Endothelial cell of umbilical vein (primary cell): ENCODE measurements at places on chromosomes 1 and 21. TPM values are rescaled to one million over a fixed set of nuclear protein-coding genes. Genes with fewer than 3 reads are reported as not detected.

DNA sequence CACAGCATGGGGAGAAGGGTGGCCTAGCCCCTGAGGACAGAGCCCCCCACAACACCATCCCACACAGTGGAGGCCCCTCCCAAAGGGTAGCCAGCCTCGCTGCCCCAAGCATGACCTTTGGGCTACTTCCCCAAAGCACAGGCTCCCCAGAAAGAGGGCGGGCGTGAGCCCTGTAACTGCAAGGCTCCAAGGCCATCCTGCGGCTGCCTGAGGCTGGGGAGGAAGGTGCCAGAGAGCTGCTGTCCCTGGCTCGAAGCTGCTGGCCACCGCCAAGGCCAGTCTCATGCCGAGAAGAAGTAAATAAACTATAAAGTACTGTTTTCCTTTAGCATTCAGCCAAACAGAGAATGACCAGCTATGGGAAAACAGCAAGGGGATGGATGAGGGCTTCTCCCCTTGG, 27.5 kb downstream of the UBASH3A start:
- H3K27me3 ChIP-seq = peaks cover 12% of the 10 kb centered on the region
- no peak for DNase-seq

DNA sequence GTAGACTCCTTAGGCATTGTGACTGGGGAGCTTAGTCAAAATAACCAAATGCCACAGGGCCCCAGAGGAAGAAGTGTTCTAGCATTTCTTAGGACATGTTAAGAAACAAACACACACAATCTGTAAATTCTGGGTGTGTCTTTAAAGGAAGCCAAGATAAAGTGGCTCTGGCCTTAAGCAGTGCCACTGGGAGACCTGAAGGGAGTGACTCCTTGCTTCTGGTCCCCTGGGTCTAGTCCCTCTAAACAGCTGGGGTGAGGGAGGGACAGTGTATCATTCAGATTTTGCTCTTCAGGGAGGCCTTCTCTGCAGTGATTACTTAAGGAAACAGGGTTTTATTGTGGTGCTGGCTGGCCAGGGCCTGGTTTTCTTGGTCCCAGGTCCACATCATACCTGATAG, 9.1 kb upstream of the PROK1 start:
- H3K27me3 ChIP-seq = peaks cover 7% of the 10 kb centered on the region
- H3K27ac ChIP-seq = no peak overlapping the region
- no peaks in the 10 kb centered on the region for H3K36me3 ChIP-seq
- no peaks in the 10 kb centered on the region for H3K4me1 ChIP-seq

DNA sequence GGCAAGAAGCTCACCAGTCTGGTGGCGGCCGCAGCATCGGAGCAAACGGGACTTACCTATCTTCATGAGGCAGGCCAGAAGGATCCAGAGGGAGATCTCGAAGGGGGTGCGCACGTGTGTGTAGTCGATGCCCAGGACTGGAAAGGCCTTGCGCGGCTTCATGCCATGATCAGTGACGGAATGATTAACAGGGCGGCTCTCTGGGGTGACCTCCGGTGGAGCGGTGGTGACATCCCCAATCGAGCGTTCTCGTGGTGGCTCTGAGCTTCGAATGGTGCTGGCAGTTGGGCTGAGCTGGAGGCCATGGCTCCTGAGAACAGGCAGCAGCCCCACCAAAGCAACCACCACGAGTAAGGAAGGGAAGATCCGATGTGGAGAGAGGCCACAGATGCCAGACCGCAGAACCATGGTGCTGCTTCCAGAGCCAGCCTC, 982 bp downstream of the SLC9A1 start:
- peak overlapping the region; percentile 43 for H3K27ac ChIP-seq
- H3K4me1 ChIP-seq = peaks cover 33% of the 10 kb centered on the region
- H3K36me3 ChIP-seq = no peaks in the 10 kb centered on the region
- H3K4me3 ChIP-seq = peak overlapping the region; percentile 48

DNA sequence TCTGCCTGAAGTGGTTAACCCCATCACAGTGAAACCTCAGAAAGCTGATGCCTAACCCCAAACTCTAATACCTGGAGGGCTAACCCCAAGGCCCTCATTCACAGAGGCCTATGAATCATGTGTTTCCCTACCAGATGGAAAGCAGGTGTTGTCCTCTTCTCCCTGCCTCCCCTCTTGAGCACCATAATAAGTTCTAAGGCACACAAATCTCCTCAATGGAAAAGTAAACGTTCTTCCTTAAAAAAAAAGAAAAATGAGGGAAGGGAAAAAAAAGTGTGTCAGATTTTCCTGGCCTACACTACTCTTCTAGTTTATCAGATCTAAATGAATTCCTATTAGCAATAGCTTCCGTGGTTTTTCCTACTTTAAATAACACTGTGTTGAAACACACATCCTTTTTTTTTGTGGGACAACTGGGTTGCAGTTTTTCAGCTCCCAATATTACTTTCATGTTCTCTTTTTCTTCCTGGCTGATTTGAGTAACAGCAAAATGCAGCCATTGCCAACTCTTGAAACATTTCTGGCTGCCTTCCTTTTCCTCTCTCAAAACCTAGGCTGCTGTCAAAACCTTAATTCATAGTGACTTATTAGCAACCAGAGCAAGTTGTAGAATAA, 43.2 kb downstream of the SLC44A3 start:
- peak overlapping the region; percentile 92 for H3K27ac ChIP-seq
- no peak overlapping the region for H3K4me3 ChIP-seq
- no peaks in the 10 kb centered on the region for H3K36me3 ChIP-seq
- H3K27me3 ChIP-seq = no peaks in the 10 kb centered on the region
- DNase-seq = peak; percentile 94

DNA sequence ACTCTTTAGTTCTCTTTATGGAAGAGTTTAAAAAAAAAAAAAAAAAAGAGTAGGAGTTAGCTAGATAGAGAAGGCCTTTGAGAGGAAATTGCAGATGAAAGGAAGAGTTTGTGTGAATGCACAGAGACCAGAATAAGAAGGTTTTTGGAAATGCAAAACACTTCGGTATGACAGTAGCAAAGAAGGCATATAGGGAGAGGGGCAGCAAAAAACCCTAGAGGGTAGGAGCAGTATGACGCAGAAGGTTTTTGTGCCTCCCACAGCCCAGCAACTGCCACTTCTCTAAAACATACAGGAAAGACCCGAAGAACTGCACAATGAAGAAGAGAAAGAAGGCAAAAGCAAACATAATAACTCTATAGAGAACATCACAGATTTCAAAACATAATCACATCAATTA, 84.3 kb downstream of the WDR64 start:
- no peaks in the 10 kb centered on the region for H3K27me3 ChIP-seq
- H3K27ac ChIP-seq = no peak overlapping the region
- H3K4me3 ChIP-seq = no peak overlapping the region
- no peaks in the 10 kb centered on the region for H3K4me1 ChIP-seq
- DNase-seq = no peak

- no peak overlapping the region for H3K4me3 ChIP-seq
- H3K4me1 ChIP-seq = no peaks in the 10 kb centered on the region
- H3K27me3 ChIP-seq = peaks cover 4% of the 10 kb centered on the region
- no peaks in the 10 kb centered on the region for H3K36me3 ChIP-seq
- DNase-seq = no peak
- no peak overlapping the region for H3K27ac ChIP-seq
These were observed 62.4 kb downstream of the PTPRC start for GRCh38 chr1:198701250-198701649.

- no peak overlapping the region for H3K4me3 ChIP-seq
- H3K36me3 ChIP-seq = no peaks in the 10 kb centered on the region
- no peak overlapping the region for H3K27ac ChIP-seq
- H3K27me3 ChIP-seq = peaks cover 4% of the 10 kb centered on the region
- DNase-seq = no peak
These were observed 20.9 kb upstream of the LRP8 start for GRCh38 chr1:53348486-53349368.

- H3K4me1 ChIP-seq = peaks cover 49% of the 10 kb centered on the region
- no peaks in the 10 kb centered on the region for H3K27me3 ChIP-seq
- H3K36me3 ChIP-seq = peaks cover 9% of the 10 kb centered on the region
- peak overlapping the region; percentile 75 for H3K27ac ChIP-seq
These were observed 20.0 kb upstream of the ALDH4A1 start for GRCh38 chr1:18922319-18922726.

- H3K4me1 ChIP-seq = no peaks in the 10 kb centered on the region
- H3K36me3 ChIP-seq = no peaks in the 10 kb centered on the region
- H3K4me3 ChIP-seq = no peak overlapping the region
- peak; percentile 11 for DNase-seq
These were observed 64.9 kb upstream of the ARTN start for GRCh38 chr1:43868741-43869067.

DNA sequence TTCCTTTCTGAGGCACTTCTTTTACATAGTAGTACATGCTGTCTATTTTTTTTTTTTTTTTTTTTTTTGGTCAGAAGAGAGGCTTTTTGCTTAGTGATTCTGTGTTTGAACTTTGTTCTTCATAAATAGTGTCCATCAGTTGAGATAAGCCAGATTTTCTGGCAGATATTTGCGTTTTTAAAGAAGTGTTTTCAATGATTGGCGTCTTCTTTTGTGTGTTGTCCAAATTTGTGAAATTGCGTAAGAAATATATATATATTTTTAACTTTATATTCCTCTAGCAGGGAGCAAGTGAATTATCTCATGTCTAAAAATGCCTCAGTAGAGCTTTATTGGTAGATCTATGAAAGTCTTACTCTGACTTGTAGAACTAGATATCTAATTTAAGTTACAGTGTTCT, 28.3 kb downstream of the NEK7 start:
- H3K36me3 ChIP-seq = no peaks in the 10 kb centered on the region
- no peaks in the 10 kb centered on the region for H3K27me3 ChIP-seq

DNA sequence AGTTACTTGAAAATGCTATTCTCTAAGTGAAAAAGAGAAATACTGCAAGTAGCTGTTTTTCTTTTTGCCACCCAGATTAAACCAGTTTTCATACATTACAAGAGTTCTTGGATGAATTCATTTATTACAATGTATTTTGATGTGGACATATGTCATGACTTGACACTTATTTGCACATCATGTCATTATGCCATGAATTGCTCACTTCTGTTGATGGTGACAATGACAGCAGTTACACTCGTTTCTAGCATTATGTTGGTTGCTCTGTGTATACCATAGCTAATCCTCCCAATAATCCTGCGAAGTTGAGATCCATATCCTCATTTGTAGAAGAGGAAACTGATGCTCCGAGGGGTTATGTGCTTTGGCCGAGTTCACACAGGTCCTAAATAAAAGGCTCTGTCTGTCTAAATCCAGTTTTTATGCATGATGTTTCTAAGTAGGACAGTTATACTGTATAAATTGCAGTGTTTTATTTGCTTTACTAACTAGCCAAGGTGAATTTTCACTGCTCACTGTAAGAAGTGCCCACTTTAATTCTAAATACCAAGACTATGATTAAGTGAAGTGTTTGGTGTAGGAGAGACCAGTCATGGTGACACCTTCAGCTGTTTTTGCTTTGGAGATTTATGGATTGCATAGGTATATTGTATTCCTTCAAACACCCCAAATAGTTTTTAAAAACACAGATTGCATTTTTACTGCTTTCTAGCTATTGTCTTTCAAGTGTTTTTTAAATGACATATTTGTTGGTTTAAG, 56.7 kb downstream of the PRDM2 start:
- DNase-seq = no peak
- no peak overlapping the region for H3K4me3 ChIP-seq
- peaks cover 3% of the 10 kb centered on the region for H3K4me1 ChIP-seq
- H3K27me3 ChIP-seq = no peaks in the 10 kb centered on the region
- H3K36me3 ChIP-seq = no peaks in the 10 kb centered on the region

The TMEM82 gene
- not detected in 2 replicates for total RNA-seq

The ZBTB8B gene
- total RNA-seq = 0.02 TPM in 1 of 2 replicates, not detected in the other

The AKNAD1 gene
- total RNA-seq = not detected in 2 replicates
